ENCODE measurements at places on chromosomes 3 and 15. TPM values are rescaled to one million over a fixed set of nuclear protein-coding genes. Genes with fewer than 3 reads are reported as not detected.

Gene ISLR2
- total RNA-seq, result 1.3 TPM

Gene SLC15A2
- 5.2 TPM for total RNA-seq

Gene TJP1
- total RNA-seq, result 166 TPM

Gene PLSCR2
- not detected for total RNA-seq

Gene ROPN1B
- total RNA-seq, result 4.7 TPM

Gene REC114
- not detected for total RNA-seq

Gene KLHL6
- 5.1 TPM for total RNA-seq

Gene PDZRN3
- 89.6 TPM for total RNA-seq

Gene GNAT1
- total RNA-seq, result not detected

Gene GOLGA6B
- total RNA-seq, result not detected

Gene SCN11A
- total RNA-seq, result 0.07 TPM

Gene ZPLD1
- total RNA-seq, result not detected

Gene DPPA2
- not detected for total RNA-seq

Gene HERC2
- 63.4 TPM for total RNA-seq

Gene MAGI1
- 45.6 TPM for total RNA-seq

Gene TTC21A
- total RNA-seq, result 1.1 TPM

Gene TMCC1
- total RNA-seq, result 27.5 TPM

Gene PP2D1
- not detected for total RNA-seq

Gene RNF123
- total RNA-seq, result 52.5 TPM

Gene IL16
- 4.0 TPM for total RNA-seq

Gene CNTN3
- 2.8 TPM for total RNA-seq

Gene BUB1B
- total RNA-seq, result 1.2 TPM

Gene NT5DC2
- 57.3 TPM for total RNA-seq

Gene RASGRP1
- total RNA-seq, result 0.57 TPM

Gene ETFA
- 501 TPM for total RNA-seq

Gene DAPK2
- total RNA-seq, result 42.2 TPM

Gene UBE2E2
- 51.4 TPM for total RNA-seq

Gene PDCD10
- 40.1 TPM for total RNA-seq

Gene NOX5
- total RNA-seq, result not detected

Data from heart right ventricle (tissue), 16 donors.